NCI-H1694 (cell line): ENCODE measurements at places on chromosomes 12 and 14.

DNA sequence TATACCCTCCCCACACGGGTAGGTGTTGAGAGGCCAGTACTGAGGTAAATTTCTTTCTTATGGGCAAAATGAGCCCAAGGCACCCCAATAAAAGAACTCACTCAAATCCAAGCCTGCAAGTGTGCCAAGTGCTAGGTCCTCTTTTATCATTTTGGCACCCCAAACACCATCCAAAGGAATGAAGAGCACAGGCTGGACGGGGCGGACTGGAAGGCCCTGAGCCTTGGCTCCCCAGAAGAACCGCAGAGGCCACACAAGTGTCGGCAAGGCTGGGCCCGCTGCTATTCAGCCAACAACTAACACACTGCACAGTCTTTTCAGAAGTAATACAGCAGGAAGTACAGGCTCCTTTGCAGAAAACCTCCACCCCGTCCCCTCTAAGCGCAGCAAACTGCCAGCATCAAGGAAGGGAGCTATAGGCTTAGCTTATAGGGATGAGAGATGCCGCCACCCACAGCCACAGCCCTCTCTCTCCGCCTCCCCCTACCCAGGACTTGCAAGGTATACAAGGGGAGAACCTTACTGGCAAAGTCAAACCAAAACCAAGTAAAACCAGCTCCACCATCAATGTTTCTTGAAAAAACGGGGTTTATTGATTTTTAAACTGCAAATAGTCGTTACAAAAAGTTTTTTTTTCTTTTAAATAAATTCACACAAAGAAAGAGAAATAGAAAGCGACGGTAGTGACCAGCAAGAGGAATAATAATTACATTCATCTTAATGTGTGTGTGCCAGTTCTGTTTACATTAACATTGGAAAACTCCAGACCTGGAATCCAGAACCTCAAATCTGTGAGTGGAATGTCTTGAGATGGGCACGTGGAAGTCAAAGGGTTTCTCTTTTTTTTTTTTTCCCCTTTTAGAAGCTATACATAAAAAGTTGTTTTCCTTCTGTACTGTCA is 5.5 kb downstream of the ZFP36L1 start:
- DNase-seq, result no peak

- no peak for DNase-seq
These were observed 62.5 kb upstream of the TBX3 start for GRCh38 chr12:114746297-114747011.

GRCh38 chr12:53058674-53059433 is 9.0 kb downstream of the TNS2 start:
- no peak for DNase-seq

GRCh38 chr12:49288412-49288853 is 6.5 kb upstream of the PRPH start:
- DNase-seq, result peak; percentile 34

GRCh38 chr12:92426332-92426731 is 276.5 kb upstream of the PLEKHG7 start:
- DNase-seq, result no peak

GRCh38 chr12:42275499-42275898 is 37.5 kb upstream of the YAF2 start:
- DNase-seq, result no peak

DNA sequence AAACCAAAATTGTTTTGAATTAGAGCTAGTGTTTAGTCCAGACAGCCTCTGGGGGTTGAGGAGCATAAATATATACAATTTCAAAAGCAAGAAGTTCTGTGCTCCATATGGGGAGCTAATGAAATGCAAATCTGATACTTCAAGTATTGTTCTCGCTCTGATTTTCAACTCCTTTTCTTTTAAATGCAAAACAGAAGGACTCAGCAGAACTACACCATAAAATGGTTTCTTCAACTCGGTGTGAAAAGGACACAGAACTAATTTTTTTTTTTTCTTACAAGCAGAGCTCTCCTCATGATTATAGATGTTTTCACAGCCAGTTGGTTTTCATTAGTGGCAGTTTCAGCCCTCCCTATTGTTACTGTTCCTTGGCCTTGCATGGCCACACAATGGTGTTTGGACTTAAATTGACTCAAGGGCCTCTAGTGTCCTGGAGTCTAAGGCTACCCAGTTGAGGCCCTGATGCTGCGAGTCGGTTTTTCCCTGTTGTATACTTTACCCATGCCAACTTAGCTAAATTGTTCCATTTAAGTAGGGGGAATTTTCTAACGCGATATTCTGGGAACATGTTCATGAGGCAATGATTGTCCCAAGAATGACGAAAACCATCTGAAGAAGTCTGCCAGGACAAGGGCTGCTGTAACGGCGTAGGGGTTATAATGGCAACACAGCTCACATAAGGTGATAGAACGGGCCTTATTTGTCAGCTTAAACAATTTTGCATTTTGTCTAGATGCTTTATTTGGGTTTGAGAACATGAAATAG is 120.3 kb downstream of the GPR135 start:
- DNase-seq, result no peak

DNA sequence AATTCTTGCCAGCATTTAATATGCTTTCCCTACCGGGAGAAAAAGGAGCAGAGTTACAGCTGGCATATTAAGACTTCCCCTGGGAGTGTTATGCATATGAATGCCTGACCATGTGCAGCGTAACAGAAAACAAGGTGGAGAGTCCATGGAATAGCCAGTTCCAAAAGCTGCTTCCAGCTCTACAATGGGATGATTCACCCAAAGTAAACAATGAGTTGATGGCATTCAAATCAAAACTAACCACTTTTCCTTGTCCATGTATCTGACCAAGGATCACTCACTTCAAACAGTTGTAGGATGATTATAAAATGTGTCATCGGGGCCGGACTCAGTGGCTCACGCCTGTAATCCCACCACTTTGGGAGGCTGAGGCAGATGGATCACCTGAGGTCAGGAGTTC is 48.1 kb upstream of the BICDL1 start:
- DNase-seq, result no peak

DNA sequence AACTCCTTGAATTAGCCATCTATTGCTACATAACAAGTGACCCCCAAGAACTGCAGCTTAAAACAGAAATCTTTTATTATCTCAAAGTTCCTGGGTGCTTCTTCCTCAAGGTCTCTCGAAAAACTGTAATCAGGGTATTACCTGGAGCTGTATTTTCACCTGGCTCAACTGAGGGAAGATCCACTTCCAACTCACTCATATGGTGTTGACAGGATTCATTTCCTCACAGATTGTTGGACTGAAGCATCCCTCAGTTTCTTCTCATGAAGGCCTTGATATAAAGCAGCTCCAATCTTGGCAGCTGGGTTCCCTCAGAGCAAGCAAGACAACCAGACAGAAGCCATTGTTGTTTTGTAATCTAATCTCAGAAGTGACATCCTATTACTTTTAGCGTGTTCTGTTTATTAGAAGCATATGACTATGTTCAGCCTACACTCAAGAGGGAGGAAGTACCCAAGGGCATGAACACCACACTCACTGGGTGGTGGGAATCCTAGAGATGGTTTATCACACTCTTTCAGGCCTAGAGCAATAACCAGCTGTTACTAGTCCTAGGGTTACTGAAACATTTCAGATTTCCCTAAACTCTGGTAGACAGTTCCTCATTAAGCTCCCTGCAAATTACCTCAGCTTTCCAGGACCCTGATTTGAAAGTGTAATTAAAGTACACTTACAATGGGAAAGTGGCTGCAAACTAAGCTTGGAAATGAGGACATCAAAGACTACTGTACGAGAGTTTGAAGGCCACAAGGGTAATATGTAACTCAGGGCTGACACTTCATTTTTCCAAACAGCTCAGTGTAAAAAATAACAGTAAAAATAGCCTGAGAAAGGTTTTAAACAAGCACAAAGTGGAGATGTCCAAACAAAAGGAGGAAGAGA is 222.2 kb downstream of the SEC23A start:
- no peak for DNase-seq

- DNase-seq, result no peak
These were observed 135.0 kb upstream of the LRIG3 start for GRCh38 chr12:59055204-59055860.

DNA sequence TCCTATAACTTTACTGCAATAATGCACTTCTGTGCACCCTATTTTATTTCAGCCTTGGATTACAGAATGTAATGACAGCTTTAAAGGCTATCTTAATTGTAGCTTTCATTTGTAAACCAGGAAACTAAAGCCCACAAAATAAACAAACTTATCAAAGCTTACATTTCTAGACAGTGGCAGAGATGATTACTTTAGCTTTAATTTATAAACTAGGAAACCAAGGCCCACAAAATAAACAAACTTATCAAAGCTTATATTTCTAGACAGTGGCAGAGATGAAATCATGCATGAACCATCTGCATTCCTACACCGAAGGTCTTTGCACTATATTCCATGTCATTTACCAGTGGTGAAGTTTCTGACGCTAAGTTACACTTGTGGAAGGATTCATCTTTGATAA is 74.4 kb downstream of the PRKD1 start:
- DNase-seq, result no peak

GRCh38 chr12:86389949-86390348 is 133.8 kb upstream of the MGAT4C start:
- no peak for DNase-seq

DNA sequence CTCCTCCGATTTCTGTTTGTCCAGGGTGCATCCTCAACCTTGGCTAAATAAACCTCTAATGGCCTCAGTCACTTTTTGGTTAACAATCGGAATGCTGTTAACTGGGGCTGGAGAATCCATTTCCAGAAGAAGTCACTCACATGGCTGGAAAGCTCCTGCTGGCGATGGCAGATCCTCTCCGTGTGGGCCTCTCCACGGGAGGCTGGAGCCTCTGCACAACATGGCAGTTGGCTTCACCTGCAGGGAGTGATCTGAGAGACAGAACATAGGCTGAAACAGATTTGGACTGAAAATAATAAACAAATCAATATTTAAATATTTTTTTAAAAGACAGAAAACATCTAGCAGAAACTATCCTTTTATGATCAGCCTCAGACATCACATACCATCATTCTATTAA is 66.8 kb upstream of the FICD start:
- no peak for DNase-seq

- DNase-seq, result peak; percentile 90
These were observed 17.8 kb upstream of the CD9 start for GRCh38 chr12:6182279-6182898.

GRCh38 chr12:2963760-2964292 is 4.6 kb downstream of the TEAD4 start:
- DNase-seq, result no peak

DNA sequence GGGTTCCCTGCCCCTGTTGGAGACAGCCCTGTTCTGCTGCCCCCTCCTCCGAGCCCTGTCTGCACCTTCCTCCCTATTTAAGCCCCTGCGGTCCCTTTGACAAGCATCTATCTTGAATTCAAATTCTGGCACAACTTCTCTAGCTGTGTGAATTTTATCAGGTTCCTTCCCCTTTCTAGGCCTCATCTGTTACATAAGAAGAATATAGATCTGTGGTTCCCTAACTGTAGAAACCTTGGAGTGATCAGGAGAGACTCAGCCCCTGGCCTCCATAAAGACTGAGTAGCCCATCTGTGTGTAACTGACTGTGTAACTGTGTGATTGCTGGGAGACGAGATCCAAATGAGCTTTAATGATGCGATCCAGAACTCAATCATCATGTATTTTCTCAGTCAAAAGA is 13.0 kb upstream of the RACGAP1 start:
- DNase-seq, result no peak

DNA sequence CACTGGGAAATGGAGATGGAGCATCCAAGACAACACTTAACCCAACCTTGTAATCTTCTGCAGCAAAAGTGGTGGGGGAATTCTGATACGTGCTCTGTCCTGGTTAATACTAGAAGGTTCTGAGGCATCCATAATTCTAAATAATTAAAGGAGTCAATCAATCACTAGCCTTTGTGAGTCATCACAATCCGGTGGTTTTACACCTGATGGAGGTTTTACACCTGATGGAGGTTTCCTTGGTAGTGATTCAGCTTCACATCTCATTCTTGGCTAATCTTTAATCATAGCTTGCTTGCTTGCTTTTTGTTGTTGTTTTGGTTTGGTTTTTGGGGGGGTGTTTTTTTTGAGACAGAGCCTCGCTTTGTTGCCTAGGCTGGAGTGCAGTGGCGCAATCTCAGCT is 343.4 kb downstream of the DPF3 start:
- no peak for DNase-seq

DNA sequence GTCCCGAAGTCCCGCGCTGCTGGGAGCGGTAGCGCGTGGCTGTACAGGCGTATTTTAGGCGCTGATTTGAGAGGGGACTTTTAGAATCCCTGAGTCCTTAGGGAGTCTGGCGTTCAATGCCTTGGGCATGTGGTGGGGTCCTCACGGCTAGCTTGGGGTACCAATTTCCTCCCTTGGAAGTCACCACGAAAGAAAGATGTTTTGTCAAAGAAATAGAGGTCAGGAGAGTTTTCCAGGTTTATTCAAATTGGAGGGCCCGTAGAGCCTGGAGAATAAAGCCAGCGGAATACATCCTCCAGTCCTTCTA is 63.9 kb downstream of the KLHL28 start:
- DNase-seq, result peak; percentile 62

- DNase-seq, result no peak
These were observed 53.2 kb downstream of the GOLGA5 start for GRCh38 chr14:92847278-92847677.

- no peak for DNase-seq
These were observed 56.7 kb downstream of the PPFIBP1 start for GRCh38 chr12:27580561-27581330.

- no peak for DNase-seq
These were observed 21.1 kb downstream of the OR6J1 start for GRCh38 chr14:22623047-22623446.

- DNase-seq, result no peak
These were observed 62.5 kb downstream of the MAPKAPK5 start for GRCh38 chr12:111904446-111904975.

- no peak for DNase-seq
These were observed 423.6 kb downstream of the BTG1 start for GRCh38 chr12:91722072-91722471.

GRCh38 chr12:51139292-51139844 is 33.6 kb downstream of the TFCP2 start:
- no peak for DNase-seq

- DNase-seq, result no peak
These were observed 259.0 kb downstream of the EGLN3 start for GRCh38 chr14:33691907-33692306.

GRCh38 chr12:97567619-97568110 is 105.1 kb downstream of the RMST start:
- no peak for DNase-seq

DNA sequence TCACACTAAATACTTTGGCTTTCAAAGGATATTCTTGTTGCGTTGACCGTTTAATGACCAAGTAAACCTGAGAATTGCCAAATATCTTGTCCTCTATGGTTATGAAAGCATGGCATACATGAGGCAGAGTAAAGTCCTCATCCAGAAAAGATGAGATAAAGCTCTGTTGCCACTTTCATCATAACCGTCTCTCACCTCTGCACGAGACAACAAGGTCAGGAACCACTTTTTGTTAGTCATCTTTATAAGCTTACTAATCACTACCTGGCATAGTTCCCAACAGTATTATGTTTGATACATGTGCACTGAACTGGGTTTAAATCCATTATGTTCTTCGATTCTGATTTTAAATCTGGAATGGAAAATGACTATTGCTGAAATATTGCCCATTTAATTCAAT is 31.3 kb downstream of the PTPRB start:
- no peak for DNase-seq

- DNase-seq, result no peak
These were observed 36.5 kb downstream of the TDP1 start for GRCh38 chr14:89992273-89992672.
